GM23338 (cell line): ENCODE measurements at places on chromosomes 13 and 19.

DNA sequence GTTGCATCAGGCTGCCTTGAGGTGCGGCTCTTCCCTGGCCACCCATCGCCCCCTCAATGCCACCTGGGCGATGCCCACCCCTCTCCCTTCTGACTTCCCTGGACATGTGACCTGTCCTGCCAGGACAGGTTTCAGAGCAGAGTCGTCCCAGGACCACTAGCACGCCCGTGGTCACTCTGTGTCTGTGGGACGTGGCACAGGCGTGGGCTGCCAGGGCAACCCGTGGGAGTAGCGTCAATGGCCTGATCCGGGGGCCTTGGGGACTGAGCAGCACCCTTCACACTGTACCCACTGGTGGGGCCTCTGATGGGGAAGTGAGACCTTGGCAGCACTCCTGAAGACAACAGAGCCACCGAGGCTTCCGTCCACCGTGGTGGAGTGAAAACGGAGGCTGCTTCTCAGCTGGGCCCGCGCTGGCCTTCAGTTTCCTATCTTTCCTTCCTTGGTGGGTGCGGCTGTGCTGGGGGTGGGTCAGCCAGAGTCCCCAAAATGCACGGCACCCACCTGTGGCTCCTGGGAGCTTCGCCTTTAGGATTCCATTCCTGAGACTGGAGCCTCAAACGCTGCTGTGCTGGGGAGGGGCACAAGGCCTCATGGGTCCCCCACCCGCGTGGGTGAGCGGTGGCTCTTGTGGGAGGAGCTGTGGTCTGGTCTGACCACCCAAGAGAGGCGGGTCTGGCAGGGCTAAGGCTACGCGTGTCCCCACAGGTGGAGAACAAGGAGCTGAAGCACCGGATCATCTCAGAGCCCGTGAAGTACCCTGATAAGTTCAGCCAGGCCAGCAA, 26.7 kb upstream of the TMEM255B start:
- no peak for DNase-seq

GRCh38 chr13:21316376-21316775, 139.9 kb downstream of the MRPL57 start:
- DNase-seq: no peak

GRCh38 chr19:55088021-55088451, 12.4 kb downstream of the EPS8L1 start:
- DNase-seq: no peak

GRCh38 chr13:30884543-30884942, 21.5 kb upstream of the MEDAG start:
- peak; percentile 42 for DNase-seq

DNA sequence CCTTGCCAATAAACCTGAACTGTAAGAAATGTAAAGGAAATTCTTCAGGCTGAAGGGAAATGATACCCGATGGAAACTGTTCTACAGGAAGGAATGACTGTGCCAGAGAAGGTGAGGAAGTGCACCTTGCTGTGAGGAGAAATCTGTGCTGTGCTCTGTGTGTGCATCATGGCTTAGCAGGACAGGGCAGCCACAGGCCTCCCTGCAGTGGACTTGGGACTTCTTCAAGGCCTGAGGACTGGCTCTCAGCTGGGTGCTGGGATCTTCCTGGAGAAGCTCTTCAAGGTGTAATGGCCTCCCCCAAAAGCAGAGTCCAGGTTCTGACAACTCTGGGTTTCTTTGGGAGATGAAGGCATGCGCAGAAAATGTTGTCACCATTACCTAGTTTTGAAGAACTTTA, 145.1 kb downstream of the UQCRFS1 start:
- no peak for DNase-seq

DNA sequence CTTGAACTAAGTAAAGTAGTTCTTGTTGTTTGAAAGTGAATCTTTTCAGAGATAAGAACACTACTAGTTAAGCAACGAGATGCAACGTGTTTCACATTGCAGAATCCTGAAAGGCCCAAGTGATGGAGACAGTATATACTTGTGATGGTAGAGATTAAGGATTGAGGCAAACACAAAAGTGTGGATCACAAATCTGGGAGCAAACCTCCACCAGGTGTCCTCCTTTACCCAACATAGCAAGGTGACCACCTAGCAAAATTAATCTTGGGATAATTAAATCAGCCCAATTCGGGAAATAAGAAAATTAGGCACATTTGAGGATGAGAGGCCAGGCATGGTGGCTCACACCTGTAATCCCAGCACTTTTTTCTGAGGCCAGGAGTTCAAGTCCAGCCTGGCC, 563.9 kb downstream of the DACH1 start:
- peak; percentile 30 for DNase-seq

DNA sequence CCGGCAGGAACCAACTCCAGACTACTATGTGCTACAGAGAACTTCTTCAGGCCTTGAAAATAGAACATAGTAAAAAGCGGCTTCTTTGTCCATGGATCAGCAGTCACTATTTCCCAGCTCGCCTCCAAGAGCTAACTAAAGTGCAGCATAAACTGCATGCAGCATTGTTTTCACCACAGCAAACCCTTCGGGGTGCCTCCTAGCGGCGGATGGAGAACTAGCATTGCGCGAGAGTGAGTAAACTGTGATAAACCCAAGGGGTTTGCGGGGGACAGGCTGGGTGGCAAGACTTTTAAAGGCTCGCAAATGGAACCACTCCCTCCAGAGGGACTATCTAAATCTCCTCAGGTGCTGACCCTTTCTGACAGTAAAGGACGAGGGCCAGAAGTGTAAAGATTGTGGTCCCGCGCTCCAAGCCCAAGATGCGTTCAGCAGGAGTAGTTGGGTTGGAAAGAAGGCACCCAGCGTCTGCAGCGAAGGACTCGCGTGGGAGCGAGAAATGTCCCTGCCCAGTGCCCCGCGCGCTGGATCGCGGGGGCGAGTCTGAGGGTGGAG, 21.5 kb upstream of the SGCG start:
- DNase-seq: peak; percentile 90

DNA sequence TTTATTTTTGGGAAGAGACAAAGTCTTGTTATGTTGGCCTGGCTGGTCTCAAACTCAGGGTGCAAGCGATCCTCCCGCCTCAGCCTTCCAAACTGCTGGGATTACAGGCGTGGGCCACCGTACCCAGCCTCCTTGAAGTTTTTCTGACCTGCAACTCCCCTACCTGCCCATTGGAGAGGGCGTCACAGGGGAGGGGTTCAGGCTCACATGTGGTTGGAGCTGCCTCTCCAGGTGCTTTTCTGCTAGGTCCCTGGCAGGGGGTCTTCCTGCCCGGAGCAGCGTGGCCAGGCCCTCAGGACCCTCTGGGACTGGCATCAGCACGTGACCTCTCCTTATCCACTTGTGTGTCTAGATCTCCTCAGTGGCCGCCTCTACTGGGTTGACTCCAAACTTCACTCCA, 27.2 kb downstream of the LDLR start:
- no peak for DNase-seq

DNA sequence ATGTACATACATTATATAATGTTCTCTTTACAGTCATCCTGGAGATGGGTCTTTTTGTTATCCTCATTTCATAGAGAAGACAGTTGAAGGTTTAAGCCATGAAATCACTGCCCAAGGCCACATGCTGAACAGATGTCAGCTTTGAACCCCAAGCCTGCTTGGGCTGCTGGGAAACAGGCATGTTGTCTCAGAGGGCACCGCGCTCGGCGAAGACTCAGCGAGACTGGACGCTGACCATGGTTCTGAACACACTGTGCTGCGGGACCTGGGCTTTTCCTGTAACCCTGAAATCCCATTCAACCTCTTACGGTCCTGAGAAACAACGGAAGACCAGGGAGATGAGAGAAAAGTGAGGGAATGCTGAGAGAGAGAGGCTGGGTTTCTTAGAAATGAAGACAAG, 27.3 kb downstream of the LRFN3 start:
- DNase-seq: peak; percentile 92

DNA sequence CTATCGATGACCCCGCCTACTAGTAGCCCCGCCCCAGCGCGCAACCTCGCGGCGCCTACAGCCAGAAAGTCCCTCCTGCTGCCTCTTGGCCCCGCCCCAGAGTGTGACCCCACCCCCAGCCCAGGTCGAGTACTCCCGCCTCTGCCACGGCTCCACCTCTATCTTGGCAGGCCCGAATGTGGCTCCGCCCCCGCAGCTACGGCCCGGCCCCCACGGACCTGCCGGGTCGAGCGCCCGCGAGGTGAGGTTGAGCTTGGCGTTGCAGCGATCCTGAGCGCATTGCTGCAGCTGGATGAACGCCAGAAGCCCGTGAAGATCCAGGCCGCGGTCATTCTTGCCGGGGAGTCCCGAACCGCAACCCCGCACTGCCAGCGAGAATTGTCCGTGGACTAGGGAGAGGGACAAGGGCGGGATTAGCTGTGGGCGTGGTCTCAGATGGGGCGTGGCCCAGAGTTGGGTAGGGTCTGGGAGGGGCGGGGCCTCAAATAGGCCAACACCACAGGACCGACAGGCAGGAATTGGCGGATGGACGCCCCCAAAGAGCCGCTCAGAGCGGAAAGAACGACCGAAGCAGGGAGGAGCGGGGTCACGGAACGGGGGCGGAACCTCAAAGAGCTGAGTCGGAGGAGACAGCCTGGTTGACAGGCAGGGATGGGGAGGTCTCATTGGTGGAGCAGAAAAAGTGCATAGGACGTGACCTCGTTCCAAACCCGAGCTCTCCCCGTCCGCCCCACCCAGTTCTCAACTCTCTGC, 1.9 kb downstream of the LYPD3 start:
- DNase-seq: peak; percentile 99

GRCh38 chr13:63075126-63075525, 1659.5 kb upstream of the PCDH20 start:
- DNase-seq: no peak

GRCh38 chr19:37655689-37656371, 565 bp upstream of the ZFP30 start:
- peak; percentile 87 for DNase-seq

DNA sequence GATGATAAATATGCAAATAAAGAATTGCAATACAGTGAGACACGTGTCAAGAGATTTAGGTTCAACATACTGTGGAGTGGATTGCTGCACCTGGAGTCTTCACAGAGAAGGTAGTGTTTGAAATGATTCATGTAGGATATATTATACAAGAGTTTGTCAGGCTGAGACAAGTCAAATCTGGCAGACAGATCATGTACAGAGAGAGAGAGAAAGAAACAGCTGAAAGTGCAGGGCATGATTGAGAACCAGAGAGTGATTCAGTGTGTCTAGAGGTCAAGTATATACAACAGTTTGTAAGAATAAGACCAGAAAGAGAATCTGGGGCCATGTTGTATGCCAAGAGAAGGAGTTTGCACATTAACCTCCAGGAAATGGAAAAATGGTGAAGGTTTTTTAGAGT, 2.1 kb upstream of the VWA8 start:
- no peak for DNase-seq

- no peak for DNase-seq
Observed at GRCh38 chr13:75675421-75675820, 39.3 kb downstream of the LMO7 start.
